ENCODE measurements at places on chromosomes 6 and 20.

- no peak for DNase-seq
Observed at GRCh38 chr6:9532621-9533557, 882.0 kb downstream of the TFAP2A start.

DNA sequence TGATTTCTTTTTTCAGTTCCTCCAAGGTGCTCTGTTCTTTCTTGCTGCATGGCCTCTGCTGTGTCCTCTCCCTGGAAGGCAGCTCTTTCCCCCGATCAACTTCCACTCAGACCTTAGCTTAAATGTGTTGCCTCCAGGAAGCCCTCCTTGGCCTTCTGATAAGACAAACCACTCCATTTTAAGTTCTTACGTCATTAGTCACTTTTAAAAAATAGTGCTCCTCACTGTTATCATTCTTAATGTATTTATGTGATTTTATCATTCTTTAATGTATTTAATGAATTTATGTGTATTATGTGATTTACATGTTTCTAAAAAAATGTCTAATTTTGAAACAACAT, 12.2 kb upstream of the MANBAL start:
- DNase-seq = no peak

- DNase-seq = no peak
Observed at GRCh38 chr6:31193206-31193605, 22.7 kb upstream of the POU5F1 start.

DNA sequence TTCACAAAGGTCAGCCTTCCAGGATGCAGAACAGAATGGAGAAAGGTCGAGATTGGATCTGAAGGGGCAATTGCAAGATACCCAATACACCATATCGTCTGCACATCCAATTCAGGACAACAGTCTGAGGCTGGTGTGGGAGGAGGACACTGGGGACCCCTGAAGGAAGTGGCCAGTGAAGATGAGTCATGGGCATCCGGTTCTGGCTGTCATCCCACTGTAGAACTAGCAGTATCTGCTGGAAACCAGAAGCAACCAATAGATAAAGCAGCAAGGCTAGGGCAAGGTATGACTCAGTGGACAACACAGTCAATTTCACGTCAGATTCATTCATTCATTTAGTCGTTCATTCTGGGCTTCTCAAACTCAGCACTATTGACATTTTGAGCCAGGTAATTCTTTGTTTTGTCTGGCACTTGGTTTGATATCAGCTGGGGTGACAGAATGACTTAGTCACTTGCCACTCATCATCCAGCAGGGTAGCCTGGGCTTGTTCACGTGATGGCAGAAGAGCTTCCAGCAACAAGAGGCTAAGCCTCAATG, 30.3 kb upstream of the SHLD1 start:
- peak; percentile 6 for DNase-seq

All from CD14-positive monocyte (primary cell).